ENCODE measurements at places on chromosomes 3 and 15.

- no peak for DNase-seq
Observed at GRCh38 chr3:119531151-119531550, 28.3 kb downstream of the CD80 start.

GRCh38 chr3:154684021-154684420 lies 254.0 kb upstream of the GPR149 start:
- no peak for DNase-seq

DNA sequence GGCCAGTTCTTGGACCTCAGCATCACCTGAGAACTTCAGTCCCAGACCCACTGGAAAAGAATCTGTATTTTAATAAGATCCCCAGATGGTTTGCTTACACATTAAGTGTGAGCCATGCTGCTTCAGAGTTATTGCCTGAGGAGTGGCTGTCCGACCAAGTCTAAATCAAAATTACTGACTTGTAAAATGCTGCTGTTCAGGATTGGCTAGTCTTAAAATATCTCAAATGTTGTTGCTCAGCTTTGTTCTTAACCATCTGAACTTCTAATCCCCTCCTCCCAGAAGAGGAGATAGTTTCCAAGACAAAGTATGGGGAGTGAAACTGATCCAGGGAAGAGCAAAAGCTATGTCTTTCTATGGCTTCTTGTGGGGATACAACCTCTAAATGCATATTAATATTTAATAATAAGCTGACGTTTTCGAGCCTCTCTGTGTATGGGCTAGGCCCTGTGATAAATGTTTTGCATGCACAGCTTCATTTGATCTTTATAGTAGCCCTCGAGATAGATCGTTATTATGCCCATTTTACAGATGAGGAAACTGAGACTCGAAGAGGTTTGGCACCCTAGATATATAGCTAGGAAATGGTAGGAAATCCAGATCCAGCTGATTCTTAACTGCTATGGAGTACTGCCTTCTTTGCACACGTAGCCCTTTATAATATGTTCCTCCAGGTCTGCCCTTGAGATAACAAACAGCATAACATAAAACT lies 52.2 kb downstream of the DNASE1L3 start:
- no peak for DNase-seq

DNA sequence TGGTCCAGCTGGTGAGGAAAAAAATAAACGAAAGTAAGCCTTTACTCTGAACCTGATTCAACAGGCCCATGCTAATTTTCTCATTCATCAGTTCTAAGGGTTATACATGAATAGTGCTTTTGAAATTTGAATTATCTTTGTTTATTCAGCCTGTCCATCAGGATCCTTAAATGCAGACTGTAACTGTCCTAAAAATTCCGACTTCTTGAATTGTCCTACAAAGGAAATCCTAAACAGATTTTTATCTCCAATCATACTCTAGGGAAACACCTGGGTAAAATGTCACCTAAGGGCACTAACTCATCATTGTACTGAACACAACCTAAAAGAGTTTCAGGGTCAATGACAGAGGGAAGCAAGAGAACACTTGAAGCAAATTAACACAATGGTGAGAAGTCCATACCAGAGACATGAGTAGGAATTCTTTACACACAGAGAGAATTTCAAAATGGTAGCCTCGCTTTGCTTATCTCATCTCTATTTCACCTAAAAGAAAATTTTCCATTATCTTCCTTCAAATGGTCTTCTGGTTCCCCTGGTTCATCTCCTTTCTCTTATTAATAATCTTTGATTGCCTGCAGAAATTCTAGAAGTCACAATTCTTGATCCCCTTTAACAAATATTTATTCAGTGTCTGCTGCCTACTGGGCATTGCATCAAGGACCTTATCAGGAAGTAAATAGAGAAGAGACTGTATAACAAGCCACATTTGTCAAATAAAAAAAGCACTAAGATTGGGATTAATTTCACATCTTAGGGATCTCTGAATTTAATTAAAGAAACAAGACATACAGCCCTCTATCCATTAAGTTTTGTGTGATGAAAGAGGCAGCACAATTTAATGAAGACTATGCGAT lies 182.7 kb downstream of the MEIS2 start:
- no peak for DNase-seq

GRCh38 chr3:127165694-127166485 lies 27.0 kb upstream of the PRR23E start:
- DNase-seq: no peak

GRCh38 chr3:59446775-59447465 lies 397.1 kb upstream of the CFAP20DC start:
- no peak for DNase-seq

- DNase-seq: no peak
Observed at GRCh38 chr3:61032991-61033390, 218.3 kb downstream of the FHIT start.

DNA sequence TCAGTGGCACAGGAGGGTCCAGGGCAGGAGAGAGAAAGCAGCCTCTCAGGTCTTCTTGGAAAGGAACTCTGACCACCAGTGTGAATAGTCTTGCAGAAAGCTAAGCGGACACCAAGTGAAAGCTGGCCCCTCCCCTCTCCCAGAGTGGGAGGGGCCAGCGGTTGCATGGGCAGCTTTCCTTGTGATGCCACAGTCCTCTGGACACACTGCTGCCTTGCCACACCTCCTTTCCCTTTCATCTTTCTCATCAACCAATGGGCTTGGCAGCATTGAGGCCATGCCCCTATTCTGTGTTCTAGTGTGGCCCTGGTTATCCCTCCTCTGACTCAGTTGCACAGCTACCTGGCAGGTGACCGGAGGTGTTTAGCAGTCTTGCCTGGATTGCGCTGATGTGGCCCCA lies 49.7 kb upstream of the GOLGA6B start:
- DNase-seq: no peak

DNA sequence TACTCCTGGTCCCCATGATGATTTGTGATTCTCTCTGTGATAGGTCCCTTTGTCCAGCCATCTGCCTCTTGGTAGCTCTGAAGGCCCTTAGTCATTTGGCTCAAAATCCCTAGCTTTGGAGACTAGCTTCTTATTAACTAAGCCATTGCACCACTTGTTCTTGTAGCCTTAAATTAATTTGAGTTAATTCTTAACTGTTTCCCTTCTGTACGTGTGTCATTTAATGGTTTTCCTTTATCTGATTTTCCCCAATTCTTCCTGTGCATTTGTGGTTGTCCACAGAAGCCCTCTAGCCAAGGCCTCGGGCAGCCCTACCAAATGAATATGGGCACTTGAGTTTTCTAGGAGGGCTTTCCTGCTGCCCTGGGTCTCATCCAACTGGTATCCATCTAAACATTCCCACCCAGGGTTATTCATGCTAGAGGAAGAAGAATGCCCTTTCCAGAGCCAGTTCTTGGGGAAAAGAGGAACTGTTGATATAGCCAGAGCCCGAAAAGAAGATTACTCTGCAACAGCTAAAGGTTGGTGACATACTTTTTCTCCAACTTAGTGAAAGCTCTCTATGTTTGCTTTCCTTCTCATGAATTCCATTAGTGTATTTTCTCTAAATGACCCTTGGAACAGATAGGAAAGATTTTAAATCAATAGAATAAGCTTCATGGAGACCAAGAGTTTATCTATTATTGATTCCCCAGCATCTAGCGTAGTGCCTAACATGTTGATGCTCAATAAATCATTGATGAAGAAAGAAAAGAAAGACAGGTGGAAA lies 44.2 kb upstream of the ZBTB38 start:
- DNase-seq: no peak

DNA sequence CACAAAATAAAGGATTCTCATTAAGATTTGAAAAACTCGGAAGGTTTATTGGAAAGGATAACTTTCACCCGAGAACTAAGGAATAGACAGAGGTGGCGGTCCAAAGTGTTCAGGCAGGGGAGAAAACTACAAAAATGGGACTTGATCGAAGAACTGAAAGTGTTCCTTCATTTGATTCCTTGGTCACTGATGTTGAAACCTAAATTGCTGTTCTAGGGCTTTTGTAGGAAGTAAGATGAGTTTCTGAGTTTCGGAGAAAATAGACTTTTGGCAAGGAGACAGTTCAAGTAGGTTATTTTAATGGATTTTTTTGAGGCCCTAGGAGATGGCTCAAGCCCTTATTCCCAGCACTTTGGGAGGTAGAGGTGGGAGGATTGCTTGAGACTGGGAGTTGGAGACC lies 1.4 kb downstream of the TRIP4 start:
- no peak for DNase-seq
